Activated CD8-positive, alpha-beta T cell treated with anti-CD3 and anti-CD28 coated beads, Interleukin-2, amount 10 ng/mL, durations not matched to agents 7 days and 5 days (primary cell): ENCODE measurements at places on chromosomes 7 and 10. TPM values are rescaled to one million over a fixed set of nuclear protein-coding genes. Genes with fewer than 3 reads are reported as not detected.

DNA sequence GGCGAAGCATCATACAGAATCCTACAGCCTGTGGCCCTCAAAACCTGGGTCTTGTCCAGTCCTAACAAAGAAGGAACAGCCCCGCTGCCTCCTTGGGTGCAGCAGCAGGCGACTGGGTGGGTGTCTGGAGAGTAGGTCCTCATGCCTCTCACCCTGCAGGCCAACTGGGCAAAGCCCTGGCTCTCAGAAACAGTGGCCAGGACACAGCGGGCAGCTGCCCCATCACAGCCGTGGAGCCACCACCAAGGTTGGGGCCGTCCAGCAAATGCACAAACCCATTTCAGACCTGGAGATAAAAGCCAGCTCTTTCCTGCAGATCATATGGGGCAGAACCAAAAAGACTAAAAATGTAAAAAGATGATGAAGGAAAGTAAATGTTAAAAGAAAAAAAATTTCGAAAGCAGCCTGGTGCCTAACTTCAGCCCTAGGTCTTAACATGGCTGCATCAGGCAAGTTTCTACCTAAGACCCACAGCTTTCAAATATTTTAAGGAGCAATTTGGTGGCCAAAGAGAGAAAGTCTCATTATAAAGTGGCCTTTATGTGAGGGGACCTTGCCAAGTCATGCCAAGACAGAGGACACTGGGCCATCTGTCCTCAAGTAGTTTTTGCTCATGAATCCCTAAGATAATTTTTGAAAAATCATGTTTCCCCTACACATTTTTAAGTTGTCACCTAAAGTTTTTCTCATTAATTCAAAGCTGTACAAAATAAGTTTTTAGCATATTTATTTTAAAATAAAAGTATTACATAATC is 142.1 kb downstream of the PAXIP1 start:
- no peaks in the 10 kb centered on the region for H3K27me3 ChIP-seq
- no peaks in the 10 kb centered on the region for H3K36me3 ChIP-seq
- no peak for DNase-seq
- H3K4me1 ChIP-seq, result no peaks in the 10 kb centered on the region

- DNase-seq, result no peak
- H3K4me3 ChIP-seq, result no peak overlapping the region
- H3K27ac ChIP-seq, result no peak overlapping the region
- H3K36me3 ChIP-seq, result no peaks in the 10 kb centered on the region
- no peaks in the 10 kb centered on the region for H3K4me1 ChIP-seq
- no peaks in the 10 kb centered on the region for H3K27me3 ChIP-seq
Observed at GRCh38 chr10:21095494-21096055, 198.5 kb upstream of the NEBL start.

AMZ1 gene
- not detected for total RNA-seq

LOXL4 gene
- not detected for total RNA-seq

PDE6C gene
- not detected for total RNA-seq
